ENCODE measurements at places on chromosomes 2 and 18.

DNA sequence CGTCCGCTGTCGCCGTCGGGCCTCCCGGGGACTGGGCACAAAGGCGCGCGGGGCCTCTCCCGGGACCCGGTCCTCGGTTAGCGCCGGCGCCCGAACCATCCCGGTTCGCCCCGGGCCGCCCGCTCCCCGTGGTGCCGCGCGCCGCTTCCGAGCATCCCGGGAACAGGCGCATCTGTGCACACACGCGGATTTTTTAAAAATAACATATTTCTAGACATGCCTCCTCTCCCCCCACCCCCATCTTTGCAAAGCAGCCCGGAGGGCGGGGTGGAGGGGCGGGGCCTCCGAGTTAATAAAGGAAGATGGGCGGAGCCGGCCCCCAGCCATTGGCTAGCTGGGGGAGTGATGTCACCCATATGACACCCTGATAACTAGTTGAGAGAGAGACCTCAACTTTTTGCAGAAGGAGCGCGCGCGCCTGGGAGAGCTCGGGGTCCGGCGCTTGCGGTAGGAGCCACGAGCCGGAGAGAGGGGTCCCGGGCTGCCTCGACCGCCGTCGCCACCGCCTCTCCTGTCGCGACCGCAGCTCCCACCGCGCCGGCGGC lies at the start of gene SOX11:
Gene SOX11 (plus strand): TSS at position 400 of the 545 bp plus-strand sequence. CDS start 338 bp downstream, outside the sequence.
- peak; percentile 91 for DNase-seq

DNA sequence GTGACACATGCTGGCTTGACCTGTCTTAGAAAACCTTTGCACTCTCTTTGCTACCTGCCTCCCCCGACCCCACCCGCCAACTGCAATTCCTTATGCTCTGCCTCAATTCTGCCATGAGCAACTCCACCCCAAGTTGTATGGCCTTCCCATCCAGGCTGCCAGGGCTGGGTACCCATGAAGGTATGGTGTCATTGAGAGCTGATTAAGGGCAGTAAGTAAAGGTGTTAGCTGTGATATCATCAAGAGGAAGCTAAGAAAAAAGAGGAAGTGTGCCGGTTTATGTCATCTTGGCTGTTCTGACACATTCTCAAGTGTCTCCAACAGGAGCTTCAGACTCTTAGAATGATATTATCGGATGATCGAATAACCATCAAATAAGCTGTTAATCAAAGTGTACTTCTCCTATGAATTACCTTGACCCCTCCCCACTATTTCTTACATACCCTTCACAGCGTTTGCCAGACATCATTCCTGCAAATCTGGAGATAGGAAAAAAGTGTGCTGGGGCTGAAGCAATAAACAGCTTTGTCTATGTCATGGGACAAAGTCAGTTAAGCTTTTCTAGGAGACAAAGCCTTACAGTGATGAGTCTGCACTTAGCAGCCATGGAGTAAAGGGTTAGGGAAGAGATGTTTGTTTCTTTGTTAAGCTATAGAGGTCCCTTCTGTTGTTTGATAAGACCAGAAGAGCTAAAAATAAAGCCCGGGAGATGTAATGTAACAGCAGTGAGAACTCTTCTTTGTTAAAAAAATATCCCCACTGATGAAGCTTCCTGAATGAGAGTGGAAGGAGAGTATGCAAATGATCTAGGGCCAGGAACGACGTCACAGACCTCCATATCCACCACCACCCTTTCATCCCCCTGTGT lies 40.4 kb upstream of the SMAD2 start:
- no peak for DNase-seq

- no peak for DNase-seq
Measured at GRCh38 chr18:9890196-9890595, 4.4 kb downstream of the TXNDC2 start.

DNA sequence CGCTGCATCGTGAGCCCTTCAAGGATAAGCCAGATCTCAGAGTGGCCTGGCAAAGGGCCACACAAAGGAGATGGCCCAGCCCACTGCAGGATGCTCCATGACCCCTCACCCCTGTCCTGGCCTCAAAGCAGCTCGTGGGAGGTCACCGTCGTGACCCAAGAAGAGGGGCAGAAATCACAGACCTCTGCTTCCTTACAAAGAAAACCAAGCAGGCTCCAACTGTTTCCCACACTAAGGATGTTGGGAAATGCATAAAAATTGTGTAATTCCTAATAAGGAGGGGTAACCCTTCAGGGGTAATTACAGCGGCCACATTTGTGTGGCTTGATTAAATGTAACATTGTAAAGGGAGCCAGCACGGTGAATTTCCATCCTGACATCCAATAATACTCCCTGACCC lies 102.3 kb downstream of the BOD1L2 start:
- DNase-seq, result no peak

DNA sequence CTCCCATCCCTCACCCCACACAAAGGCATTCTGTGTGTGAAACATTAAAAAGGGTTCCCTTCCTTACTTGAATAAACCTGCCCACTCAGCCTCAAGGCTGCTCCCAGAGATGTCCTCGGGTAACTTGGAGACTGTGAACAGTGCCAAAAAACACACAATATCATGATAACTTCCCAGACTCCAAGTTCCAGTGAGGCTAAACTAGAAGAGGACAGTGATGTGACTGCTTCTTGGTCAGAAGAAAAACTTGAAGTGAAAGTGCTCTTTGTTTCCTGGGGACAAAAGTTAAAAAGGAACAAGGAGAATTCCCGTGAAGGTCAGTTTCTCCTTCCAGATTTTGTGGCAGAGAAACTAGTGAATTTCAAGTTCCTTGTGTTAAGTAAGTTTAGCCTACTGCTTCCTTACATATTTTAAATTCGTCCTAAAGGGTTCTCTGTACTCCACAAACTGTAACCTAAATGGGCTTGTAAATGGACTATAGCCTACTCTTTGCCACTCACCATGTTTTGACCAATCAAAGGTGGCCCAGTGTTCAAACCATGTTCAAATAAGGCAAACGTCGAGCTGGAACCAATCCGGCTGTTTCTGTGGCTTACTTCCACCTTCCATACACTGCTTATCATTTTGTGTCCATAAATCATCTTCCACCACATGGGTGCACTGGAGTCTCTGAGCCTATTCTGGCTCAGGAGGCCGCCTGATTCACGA lies 20.4 kb downstream of the TPRKB start:
- no peak for DNase-seq

GRCh38 chr2:142930835-142931398 lies 53.5 kb downstream of the KYNU start:
- DNase-seq, result no peak

DNA sequence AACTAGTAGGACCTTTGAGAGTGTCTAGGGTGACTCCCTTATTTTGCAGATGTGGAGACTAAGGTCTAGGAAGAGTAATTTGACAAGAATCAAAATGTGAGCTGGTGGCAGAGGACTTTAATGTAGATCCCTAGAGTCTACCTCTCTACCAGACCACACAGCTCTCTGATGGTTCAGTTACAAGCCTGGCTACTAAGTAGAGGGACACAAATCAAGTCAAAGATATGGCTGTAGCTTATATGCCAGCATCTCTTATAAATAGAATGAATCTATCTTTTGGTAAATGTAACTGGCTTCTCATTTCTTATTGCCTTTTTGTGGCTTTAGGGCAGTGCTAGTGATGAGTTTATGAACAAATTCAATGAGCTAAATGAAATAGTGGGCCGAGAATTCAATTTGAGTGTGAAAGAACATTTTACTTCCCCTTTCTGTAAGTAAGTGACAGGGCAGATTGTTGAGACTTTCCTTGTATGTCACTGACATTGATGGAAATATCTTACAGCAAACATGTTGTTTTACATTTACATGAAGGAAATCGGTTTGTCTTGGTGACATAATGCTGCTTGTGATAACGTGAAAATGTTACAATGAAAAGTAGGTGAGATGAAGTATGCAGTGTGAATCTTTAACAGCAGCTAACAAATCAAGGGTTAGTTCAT lies 28.3 kb downstream of the CSRNP3 start:
- no peak for DNase-seq
